Activated CD8-positive, alpha-beta T cell treated with anti-CD3 and anti-CD28 coated beads for 36 hours (primary cell): ENCODE measurements at places on chromosomes 7 and 10.

DNA sequence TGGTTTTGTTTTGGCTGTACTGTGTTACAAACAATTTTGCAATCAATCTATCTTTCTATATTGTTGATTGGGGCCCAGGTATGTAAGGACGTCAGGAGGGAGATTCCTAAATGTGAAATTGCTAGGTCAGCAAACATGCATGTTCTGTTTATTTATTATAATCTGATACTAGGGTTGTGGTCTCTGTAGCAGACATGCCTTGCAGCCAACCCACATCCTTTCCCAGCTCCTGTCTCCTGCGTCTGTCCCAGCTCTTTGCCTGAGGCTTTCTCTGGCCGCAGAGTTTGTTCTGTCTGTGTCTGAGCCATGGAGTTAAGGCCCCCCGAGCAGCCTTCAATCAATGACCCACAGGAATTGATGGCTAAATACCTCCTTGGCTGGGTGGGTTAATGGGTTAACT, 124.0 kb upstream of the ZEB1 start:
- no peak for DNase-seq

GRCh38 chr7:2336626-2337299, 17.9 kb upstream of the EIF3B start:
- DNase-seq, result no peak

GRCh38 chr7:114650491-114650890, 235.9 kb downstream of the FOXP2 start:
- no peak for DNase-seq

GRCh38 chr7:8212638-8213037, 49.3 kb downstream of the ICA1 start:
- no peak for DNase-seq
